ENCODE measurements at places on chromosomes 2 and 18. TPM values are rescaled to one million over a fixed set of nuclear protein-coding genes. Genes with fewer than 3 reads are reported as not detected.

GRCh38 chr18:3110034-3110752 lies 97.2 kb upstream of the LPIN2 start:
- DNase-seq: no peak

GRCh38 chr2:164847981-164848741 lies 6.5 kb upstream of the COBLL1 start:
- no peak for DNase-seq

DNA sequence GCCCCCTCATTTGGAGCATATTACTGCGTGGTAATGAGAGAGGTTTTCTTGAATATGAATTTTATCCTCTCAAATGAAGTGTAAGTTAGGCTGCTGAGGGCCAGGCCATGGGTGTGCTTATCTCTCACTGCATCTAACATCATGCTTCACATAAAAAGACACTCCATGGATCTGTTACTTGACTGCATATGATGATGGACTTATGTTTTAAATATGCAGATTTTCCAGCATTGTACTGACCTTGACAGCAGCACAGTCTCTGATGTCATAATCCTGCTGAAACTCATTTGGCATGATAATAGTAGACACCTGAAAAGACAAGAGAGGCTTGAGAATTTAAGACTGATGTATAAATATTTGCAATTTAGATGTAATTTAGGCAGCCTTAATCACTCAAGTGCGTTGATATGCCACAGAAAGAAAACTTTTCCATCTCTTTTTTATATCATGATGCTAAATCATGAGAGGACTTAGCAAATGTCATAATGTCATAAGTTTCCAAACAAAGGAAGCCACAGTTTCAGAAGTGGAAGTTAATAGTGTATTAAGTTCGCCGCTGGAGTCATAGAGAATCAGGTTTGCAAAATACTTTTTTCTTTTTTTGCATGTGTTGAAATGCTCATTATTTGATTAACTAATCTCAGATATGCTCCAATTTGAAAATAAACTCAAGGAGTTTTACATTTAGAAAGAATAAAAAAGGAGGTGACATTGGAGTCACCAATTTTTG lies 62.7 kb upstream of the CD302 start:
- no peak for DNase-seq

GRCh38 chr2:240482141-240482540 lies 46.7 kb downstream of the GPC1 start:
- no peak for DNase-seq

DNA sequence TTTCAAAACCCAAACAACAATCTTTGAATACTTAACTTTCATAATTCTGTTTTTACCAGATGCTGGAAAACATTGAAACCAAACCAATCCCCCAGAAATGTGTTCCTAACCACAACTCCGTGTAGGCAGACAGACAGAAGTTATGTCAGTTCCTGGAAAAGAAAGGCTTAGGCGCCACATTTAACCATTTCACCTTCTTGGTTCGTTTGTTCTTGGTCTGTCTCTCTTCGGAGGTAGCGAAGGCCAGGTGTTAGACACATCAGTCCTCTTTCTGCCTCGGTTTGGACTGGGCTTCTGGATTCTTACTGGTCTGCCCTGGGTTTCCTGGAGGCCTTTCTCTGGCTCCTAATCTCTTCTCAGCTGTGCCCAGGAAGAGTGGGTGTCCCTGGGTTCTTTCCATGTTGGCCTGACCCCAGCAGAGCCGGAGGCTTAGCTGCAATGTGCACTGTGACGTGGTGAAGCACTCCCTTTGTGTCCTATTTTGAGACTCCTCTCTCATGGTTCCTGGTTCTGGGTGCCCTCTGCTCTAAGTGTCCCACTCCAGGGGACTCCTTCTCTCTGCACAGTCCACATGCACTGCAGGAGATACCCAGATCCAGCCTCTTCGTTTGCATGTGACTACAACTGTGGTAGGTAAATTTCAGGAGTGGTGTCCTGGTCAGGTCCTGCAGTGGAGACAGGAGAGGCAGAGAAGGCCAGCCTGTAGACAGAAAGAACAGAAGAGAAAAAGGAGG lies 23.1 kb upstream of the RAB31 start:
- DNase-seq: no peak

DNA sequence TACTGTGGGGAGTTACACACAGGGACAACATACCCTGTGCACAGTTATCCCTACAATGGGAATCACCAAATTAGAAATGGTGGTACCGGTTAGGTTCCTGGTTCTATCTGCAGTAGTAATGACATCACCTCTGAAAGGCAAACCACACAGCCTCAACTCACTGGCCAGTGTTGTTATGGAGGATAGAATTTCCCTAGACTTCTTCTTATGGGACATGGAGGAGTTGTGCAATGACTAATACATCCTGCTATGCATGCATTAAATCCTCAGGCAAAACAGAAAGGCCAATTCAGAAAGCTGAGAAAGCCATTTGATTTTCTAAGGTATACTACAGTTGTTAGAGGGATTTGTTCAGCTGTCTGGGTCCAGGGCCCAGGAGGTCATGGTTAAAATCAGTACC lies 439.3 kb downstream of the TMX3 start:
- no peak for DNase-seq

GRCh38 chr2:64540615-64541014 lies 16.5 kb downstream of the AFTPH start:
- DNase-seq: no peak

DNA sequence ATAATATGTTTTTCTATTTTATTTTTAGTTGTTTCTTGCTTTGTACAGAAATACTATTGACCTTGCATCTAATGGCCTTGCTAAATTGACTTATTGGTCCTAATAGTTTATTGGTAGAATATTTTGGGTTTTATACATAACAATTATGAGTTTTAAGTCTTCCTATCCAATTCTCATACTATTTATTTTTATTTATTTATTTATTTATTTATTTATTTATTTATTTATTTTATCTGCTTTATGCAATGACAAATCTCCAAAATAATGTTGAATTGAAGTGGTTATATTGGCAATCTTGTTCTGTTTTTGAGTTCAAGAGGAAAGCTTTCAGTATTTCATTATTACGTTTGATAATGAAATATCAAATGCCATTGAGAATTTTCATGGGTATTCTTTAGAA lies 488.3 kb downstream of the CDH2 start:
- no peak for DNase-seq

DNA sequence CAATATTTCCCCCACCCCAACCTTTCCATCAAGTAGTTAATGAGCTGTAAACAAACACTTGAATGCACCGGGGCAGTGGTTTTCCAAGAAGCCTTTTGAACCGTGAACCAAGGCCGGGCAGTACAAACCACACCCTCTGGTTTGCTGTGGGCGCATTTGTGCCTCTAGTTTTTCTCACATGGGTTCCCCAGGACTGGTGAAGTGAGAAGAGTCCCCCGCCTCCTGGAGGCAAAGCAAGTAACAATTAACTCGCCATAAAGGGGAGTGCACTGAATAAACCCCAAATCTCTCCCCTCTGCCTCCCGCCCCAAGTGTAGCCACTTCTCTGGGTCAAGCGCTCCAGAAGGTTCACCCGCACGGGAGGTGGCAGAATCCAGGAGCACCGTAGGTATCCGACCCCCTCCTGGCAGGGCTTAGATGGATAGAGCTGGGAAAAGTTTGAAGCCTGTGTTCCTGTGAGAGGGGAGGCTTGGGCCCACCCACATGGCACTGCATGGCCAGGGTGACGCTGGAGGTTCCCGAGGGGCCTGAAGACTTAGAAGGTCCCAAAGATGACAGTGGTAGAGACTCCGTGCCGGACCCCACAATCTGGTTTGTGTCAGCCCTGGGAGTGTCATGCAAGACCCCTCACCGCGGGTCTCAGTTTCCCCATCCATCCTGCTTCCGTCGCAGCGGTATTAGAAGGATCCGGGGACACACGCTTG lies 182.2 kb downstream of the SMAD2 start:
- no peak for DNase-seq

DNA sequence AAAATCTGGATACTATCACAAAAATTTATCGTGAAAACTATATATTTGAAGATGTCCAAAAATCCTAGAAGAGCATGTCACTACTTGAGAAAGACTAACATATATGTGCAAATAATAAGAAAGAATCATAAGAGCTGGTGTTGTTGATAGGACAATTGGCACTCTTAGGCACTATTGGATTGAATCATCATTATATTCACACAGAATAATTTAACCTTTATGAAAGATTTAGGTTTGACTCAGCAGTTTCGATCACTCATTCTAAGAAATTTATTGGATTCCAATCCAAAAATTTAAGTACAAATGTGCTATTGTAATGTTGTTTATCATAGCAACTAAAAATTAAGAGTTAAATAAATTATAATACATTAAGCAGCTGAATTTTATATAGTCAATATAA lies 503.6 kb downstream of the SPAG16 start:
- no peak for DNase-seq

GRCh38 chr18:77105680-77106079 lies 26.9 kb downstream of the MBP start:
- no peak for DNase-seq

DNA sequence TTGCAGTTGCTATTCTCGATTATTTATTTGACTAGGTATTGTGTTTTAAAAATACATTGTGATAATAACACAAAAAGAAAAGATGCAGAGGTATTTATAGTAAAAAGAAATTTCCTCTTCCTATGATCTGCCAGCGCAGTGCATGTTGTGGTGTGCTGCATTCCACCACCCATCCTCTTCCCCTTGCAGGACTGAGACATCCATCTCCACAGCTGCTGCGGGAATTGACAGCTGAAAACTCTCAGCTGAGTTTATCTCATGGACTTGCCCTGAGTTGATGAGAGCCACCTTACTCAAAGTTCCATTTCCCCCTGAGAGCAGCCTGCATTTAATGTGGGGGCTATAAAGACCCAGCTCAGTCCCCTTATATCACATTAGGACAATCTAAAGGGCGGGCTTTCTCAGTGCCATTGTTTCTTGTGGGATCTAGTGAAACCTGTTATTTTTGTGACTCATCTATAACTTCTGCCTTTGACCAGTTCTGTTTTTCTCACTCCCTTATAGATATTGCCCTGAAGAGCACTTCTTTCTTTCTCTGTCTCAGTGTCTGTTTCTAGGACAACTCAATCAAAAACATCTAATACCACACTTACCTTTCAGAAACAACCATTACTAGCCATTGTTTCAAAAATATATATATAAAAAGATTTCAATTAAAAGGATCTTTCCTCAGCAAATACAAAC lies 698.5 kb downstream of the NR4A2 start:
- no peak for DNase-seq

GRCh38 chr18:55302167-55302833 lies 285.7 kb downstream of the TCF4 start:
- no peak for DNase-seq

DNA sequence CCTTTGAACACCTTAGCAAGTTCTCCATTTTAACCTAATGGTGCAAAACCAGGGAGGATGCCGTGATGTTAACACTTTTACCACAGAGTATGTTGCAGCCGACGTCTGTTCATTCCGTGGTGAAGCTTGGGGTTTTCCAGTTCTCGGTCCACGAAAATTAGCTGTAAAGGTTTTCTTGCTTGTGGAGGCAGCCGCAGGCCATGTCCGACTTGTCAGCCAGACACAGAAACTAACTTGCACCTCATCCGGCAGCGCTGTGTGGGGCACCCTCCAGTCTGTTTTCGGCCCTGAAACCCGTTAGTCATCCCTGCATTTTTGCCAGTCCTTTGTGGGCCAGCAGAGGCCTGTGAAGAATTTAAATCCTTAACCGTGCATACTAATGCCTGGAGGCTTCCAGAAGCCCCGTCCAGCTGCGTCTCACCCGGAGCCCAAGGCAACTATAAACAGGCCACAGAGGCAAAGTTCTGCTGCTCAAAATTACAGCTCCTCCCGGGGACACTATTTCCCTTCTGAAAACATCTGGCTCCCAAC lies 70.6 kb downstream of the SH3YL1 start:
- no peak for DNase-seq

- no peak for DNase-seq
Measured at GRCh38 chr2:19355014-19355405, 3.4 kb downstream of the OSR1 start.

DNA sequence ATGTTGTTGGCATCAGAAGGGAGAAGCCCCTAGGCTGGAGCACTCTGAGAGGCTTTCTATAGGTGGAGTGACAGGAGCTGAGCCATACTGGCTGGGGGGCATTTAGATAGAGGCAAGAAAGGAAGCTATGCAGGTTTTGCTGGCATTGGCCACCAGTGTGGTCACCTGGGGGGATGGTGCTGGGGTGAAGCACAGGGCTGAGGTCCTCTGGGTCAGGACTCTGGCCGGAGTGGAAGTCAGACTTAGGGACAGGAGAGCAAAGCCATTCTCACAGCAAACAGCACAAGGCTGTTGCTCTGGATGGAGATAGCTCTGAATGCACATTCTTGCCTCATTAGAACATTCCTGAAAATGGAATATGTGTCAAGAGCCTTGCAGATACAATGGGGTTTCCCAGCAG lies 47.4 kb downstream of the NTSR2 start:
- no peak for DNase-seq

Gene FBXO48
- total RNA-seq: 0.25 TPM

Gene ATP6V1B1
- not detected for total RNA-seq

Gene SIX3
- not detected for total RNA-seq

Data from dermis microvascular lymphatic vessel endothelial cell (primary cell).